ENCODE measurements at places on chromosomes 1 and 21.

DNA sequence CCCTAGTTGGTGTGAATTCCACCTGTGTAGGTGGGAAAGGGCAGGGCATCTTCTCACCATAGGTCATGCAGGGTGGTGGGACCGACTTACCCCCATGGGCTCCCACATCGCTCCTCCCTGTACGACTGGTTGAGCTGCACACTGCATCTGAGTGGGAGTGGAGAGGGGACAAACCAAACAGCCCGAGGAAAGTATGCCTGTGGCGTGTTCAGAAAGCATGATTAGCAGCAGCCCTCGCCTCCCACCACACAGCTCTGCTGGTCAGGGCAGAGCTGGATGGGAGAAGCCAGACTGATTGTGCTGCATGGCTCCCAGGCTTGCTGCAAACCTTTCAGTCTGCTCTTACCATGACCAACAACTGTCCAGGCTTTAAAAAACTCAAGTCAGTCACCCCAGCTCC, 24.4 kb downstream of the VANGL1 start:
- no peak for DNase-seq

GRCh38 chr1:20742671-20743070, 10.2 kb upstream of the SH2D5 start:
- DNase-seq, result no peak

GRCh38 chr1:175367896-175368295, 175.3 kb upstream of the KIAA0040 start:
- no peak for DNase-seq

DNA sequence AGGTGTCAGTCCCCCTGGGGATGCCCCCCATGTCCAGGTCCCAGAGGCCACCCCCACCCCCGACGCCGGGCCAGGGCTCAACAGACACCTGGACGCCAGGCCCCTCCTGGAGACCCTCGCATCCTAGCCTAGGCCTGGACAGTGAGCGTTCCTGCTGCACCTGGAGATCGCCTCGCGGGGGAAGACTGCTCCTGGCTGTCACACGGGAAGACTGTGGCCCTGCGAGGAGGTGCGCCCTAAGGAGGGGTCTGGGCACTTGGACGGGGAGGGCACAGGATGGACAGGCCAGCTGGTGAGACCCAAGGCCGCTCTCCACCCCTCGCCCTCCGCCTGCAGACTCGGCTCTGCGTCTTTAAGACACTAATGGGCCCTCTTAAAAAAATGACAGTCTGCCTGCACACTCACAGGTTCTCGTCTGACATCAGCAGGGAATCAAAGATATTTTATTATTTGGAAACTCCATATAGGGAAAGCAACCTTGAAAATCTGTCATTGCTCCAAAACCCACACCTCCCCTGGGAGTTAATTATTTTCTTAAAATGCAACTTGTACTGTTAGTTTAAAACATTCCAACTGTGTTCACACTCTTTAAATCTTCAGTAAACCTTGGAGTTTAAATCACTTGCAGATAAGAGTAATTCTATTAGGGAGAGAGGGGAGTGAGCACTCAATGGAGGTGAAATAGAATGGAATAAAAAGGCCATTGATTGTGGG, 45.6 kb upstream of the ACTRT2 start:
- DNase-seq, result no peak

DNA sequence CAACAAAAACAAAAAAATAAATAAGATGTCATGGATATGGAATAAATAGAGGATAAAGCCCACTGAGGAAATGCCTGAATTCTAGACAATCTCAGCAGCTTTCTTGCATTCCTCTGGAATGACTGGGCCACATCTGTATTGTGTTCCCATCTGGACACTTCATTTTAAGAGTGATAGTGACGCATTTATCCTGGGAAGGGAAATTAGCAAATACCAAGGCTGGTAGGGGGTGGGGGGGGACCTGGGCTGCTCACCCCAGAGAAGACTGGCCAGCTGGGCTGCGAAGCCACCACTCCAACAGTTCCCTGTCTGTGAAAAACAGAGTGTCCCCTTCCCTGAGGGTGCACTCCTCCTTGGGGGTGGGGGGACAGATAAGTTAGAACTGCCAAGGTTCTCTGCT, 106.3 kb downstream of the HIVEP3 start:
- no peak for DNase-seq
